K562 (cell line): ENCODE measurements at places on chromosomes 5 and 9.

DNA sequence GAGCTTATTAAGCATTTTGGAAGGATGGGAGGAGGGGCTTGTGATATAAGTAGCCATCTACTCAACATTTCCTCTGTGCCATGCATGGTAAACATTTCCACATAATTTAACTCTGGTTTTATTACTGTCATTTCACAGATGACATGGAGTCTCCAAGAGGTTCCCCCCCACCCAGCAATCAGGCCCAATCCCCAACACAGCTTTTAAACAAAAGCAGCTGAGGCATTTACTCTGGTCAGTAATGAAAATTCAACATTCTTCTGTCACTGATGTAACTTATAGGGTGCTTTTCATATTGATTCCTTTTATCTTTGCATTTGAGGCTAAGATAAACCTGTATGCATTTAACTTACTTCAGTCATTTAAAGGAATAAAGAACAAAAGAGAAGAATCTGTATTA lies 128.1 kb downstream of the COL23A1 start:
- DNase-seq: no peak

DNA sequence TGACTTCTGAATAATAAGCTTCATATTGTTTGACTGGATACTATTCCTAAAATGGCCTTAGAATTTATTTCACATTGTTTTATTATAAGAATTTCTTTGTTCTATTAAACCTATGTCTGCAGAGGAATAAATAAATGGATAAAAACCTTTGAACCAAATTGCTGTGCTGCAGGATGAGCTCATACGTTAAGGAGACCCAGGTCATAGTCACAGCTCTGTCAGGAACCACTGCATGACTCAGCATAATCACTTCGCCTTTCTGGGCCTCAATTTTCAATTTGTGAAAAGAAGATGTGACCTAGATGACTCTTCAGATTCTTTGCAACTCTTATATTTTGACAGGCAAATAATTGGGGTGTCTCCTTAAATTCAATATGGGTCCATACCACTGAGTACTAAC lies 36.7 kb upstream of the HMHB1 start:
- peak; percentile 11 for DNase-seq

GRCh38 chr5:10838038-10838437 lies 77.0 kb upstream of the DAP start:
- DNase-seq: no peak

DNA sequence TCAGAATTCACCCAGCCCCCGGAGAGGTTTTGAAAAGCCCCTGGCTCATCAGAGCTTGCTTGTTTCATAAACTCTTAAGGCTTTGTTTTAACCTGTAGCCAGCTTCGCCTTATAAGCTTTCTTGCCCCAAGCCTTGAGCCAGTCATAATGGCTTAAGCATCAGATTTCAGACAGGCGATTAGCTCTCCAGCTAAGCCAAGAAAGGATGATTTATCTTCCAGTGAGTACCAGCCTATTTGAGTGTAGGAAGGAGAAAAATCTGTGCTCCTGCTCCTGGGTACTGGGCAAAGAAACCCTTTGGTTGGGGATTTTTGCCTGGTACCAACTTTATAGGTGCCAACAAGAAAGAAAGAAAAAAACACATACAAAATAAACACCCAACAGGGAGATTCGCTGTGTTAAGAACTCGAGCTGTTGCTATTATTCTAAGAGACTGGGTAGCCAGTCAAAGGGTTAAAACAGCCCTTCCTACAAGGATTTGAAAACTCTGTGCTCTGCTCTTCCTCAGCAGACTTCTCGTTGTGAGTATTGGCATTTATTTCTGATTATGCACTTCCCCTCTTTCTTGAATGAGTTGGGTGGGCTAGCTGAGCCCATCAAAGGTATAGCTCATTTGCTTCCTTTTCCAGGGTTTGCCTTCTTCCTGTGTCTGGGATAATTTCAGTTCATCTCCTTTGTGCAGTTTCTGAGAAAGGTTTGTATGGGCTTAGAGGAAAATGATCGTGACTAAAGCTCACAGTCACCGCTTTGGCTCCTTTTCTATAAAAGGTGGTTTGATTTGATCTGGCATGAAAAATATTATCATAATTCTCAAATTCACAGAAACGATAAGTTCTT lies 157.2 kb upstream of the DMRT1 start:
- no peak for DNase-seq

GRCh38 chr5:38795986-38796741 lies 49.6 kb upstream of the OSMR start:
- DNase-seq: no peak

DNA sequence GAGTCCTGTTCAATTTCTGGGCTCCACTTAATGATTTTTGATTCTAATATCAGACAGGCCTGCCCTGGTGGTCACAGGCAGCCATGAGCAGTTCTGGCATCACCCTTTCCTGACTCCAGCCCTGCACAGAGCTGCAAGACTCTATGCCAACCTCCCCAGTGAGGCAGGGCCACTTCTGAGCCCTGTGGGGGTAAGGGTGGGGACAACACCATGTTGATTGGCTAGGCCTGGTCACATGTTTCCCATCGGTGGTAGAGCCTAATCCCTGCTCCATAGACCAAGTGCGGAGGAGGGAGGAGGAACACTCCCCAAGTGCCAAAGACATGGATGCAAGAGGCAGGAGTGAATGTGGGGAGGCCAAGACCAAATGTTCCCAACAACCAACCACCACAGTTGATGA lies 134.6 kb downstream of the PHF2 start:
- no peak for DNase-seq

GRCh38 chr5:86115164-86115563 lies 502.6 kb upstream of the COX7C start:
- no peak for DNase-seq

DNA sequence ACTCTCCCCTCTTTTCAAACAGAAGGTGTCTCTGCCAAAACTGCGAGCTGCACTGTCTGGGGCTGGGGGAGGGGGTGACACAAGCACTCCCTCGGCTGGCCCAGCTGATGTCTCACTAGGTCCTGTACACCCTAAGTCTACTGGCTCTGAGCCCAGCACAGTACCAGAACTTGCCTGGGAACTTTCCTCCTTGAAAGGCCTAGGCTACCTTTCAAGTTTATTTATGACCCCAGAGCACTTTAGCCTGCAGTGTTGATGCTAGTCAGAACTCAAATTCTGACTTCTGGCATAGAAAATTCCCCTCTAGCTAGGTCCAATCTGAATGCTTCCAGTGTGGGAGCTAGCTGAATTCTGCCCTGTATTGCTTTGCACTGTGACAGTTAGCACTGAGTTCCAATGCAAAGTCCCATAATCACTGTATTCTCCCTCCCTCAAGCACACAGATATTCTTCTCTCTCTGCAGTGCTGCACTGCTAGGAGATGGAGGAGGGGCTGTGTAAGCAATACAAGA lies 10.5 kb downstream of the LURAP1L start:
- no peak for DNase-seq

DNA sequence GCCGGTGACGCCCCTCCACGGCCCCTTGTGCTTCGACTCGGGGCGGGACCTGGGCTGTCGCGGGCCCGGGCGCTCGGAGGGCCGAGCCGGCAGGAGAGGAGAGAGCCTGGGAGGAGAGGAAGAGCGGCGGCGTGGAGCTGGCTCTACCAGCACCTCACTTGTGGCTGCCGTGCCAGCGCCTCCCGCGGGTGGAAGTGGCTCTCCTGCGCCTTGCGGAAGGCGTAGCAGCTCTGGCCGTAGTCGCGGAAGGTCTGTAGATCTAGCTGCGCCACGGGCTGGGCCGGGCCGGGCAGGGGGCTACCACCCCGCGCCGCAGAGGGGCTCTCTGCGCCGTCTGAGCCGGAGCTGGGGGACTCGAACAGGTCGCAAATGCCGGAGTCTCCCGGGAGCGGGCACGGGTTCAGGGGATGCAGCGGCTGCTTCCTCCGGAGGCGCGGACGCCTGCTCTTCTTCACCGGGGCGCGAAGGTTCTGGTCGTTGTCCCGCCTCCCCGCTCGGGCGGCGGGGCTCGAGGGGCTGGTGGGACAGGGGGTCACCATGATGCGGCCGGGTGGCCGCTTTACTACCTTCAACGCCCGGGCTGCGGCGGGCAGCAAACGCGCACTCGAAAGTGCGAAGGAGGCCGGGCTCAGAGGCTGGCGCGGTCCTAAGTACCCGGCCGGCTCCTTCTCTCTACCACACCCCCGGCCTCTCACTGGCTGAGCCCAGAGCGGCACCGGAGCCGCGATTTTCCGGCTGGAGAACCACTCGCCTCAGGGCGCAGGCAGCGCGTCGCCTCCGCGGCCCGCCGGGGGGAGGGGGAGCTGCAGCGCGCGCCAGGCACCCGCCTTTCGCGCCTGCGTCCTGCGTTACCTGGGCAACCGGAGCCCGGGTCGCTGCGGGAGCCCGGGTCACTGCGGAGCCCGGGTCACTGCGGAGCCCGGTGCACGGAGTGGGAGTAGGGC lies at the start of gene CCNO:
TSS of gene CCNO (minus strand) at position 624 of the 944 bp plus-strand sequence. CDS start at position 539, 85 bp downstream.
- peak; percentile 83 for DNase-seq

DNA sequence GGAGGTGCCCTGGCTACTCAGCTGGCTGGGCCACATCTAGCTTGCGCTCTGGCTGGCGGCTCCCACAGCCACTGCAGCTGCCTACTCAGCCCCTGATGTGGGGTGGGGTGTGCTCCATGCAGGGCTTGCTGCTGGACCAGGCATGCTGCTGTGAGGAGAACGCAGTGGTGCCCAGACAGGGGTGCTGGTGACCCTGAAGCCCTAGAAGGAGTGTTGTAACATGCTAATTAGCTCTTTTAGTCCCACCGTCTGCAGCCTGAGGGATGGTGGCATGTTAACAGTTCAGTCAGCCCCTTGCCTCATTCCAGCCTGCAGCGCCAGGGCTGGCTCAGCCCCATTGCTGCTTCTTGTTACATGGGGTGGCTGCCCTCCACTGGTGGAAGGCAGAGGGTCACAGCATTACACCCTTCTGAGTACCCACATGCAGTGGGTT lies 642.3 kb downstream of the DMRTA1 start:
- DNase-seq: no peak

DNA sequence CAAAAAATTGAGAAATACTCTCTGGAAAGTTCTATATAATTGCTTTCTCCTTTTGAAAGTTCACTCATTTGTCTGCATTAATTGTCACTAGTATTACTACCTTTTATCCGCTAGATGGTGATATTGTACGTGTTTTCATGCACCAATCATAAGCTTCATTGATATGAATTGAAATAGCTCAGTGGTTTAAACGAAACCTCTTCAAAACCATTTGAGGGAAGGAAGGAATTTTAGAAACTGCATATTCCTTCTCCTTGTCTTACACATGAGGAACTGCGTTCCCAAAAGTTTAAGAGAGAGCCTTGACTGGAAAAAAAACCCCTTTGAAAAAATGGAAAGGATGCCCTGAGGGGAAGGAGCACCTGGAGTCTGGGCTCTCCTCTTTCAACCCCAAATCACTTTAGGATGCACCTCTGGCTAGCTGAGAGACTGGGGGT lies 98.6 kb downstream of the YTHDC2 start:
- peak; percentile 35 for DNase-seq

- no peak for DNase-seq
Observed at GRCh38 chr9:79390077-79390698, 181.6 kb upstream of the TLE4 start.

- no peak for DNase-seq
Observed at GRCh38 chr5:68405784-68406743, 190.5 kb downstream of the PIK3R1 start.

- DNase-seq: no peak
Observed at GRCh38 chr9:90853945-90854344, 52.3 kb downstream of the SYK start.

DNA sequence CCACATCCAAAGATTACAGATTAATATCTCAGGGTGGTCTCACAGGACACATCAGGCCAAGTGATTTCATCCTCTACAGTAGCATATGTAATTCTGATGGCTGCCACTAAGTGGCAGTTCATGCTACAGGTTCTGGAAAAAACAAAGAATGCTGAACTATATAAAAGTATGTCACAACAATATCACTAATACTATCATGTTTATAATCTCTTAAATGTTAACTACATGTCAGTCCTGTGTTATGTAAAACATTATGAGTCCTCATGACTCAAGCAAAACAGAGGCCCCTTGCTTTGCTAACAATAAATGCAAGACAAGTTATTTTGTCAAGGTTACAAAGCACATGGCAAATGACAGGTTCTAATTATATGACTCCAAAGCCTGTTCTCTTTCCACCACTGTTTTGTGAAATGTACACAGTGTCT lies 233.2 kb downstream of the FBXL17 start:
- no peak for DNase-seq

DNA sequence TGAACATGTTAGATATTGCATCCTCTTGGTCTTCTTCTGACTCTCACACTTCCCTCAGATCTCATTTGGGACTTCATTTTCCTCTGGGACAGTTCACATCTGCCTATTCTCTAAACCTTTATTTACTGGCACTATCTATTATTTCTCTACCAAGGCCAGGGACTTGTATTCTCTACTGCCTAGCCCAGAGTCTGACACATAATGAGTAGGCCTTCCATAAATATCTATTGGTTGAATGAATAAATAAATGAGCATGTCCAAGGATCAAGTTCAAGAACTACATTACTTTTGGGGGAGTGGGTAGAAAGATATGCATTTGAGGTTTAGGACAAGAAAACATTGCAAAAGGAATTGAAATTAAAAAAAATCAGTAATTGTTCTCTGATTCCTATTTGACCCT lies 250.3 kb downstream of the TRIM32 start:
- DNase-seq: no peak

DNA sequence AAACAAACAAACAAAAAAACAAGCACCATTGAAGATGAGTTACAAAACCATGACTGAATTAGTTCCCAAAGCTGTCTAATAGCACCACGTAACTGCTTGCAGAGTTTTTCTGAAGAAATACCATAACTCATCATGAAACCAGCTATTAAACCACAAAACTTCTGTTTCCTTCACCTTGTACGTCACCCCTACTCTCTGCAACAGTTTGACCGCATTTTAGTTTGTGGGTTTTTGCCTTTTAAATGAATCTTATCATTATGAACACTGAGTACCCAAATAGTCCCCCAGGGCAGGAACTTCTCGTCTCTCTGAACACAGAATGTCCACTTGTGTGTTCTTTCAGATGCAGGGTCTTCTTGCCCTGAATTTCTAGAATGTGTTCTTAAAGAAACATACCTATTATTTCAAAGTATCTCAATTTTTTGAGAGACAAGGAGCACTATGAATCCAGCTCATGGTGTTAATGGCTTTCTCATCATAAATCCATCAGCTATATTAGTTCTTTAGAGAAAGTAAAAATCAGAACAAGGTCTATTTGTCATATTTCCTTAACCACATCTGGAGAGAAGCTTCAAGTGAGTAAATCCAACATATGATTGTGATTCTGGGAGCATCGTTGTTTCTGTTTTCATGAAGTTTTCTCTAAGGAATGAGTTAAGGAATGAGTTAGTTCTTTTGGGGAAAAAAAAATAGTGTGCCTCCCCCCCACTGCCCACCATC lies 210.6 kb downstream of the AUH start:
- no peak for DNase-seq

- DNase-seq: no peak
Observed at GRCh38 chr5:107373549-107374263, 297.0 kb downstream of the EFNA5 start.

DNA sequence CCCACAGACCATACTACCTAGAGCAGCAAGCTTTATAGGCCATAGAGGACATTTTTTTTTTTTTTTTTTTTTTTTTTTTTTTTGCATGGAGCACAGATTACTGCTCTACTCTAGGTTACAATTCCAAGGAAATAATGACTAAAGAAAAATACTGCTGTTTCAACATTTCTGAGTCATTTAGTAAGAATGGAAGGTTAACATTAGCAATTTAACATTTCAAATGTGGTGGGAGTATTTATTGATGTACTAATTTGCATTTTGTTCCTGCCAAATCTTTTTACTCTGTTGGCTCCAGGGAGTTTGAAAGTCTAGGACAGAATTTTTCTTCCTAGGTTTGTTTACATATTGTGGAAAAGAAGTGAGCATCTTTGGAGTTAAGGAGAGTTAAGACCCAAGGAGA lies 142.1 kb upstream of the CCDC152 start:
- no peak for DNase-seq

GRCh38 chr5:76681287-76681686 lies 34.6 kb upstream of the F2R start:
- no peak for DNase-seq

GRCh38 chr5:138159666-138160065 lies 18.8 kb downstream of the BRD8 start:
- no peak for DNase-seq
